Stimulated activated CD4-positive, alpha-beta T cell treated with anti-CD3 and anti-CD28 coated beads, Interleukin-4, amount 100 ng/mL, for 48 hours (primary cell): ENCODE measurements at places on chromosomes 1 and 21.

- no peak for DNase-seq
Measured at GRCh38 chr21:18917622-18918021, 514.0 kb upstream of the TMPRSS15 start.

- no peak for DNase-seq
Measured at GRCh38 chr1:26474818-26475217, 2.6 kb downstream of the HMGN2 start.

DNA sequence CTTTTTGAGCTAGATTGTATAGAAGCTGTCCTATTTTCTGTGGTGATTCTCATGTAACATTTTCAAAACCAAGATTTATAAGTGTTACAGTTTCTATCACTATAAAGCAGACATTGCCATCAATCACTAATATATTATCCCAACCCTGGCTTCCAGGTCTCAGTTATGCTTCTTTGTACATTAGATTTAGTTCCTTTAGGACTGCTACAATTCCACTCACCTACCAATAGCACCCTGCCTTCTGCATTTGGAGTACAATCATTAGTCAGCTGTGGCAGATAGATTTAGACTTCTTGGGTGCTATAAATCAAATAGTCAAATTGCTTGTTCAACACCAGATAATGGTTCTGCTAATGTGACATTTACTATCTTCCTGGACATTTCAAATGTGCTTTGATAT lies 281.6 kb downstream of the BRINP3 start:
- DNase-seq: no peak

GRCh38 chr1:183911285-183911684 lies 106.4 kb downstream of the RGL1 start:
- DNase-seq: no peak

- DNase-seq: no peak
Measured at GRCh38 chr21:28604946-28605537, 387.6 kb downstream of the LTN1 start.

DNA sequence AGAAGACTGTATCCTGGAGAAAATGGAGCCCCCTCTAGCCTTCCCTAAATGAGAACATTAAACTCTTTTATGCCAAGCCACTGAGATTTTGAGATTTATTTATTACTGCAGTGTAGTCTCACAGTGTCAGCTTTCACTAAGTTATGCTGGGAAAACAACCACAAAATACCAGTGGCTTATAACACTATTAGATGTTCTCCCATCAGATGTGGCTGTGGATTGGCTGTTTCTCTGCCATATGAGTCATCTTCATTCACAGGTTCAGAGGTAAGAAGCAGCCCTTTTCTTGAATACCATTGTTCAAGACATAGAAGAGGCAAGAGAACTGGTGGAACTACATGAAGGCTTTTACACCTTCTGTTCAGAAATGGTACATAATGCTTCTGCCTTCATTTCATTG lies 32.1 kb upstream of the ST6GALNAC5 start:
- no peak for DNase-seq

GRCh38 chr1:1058088-1058905 lies 15.8 kb downstream of the RNF223 start:
- DNase-seq: no peak

- DNase-seq: no peak
Measured at GRCh38 chr1:180837020-180837419, 75.7 kb upstream of the KIAA1614 start.

DNA sequence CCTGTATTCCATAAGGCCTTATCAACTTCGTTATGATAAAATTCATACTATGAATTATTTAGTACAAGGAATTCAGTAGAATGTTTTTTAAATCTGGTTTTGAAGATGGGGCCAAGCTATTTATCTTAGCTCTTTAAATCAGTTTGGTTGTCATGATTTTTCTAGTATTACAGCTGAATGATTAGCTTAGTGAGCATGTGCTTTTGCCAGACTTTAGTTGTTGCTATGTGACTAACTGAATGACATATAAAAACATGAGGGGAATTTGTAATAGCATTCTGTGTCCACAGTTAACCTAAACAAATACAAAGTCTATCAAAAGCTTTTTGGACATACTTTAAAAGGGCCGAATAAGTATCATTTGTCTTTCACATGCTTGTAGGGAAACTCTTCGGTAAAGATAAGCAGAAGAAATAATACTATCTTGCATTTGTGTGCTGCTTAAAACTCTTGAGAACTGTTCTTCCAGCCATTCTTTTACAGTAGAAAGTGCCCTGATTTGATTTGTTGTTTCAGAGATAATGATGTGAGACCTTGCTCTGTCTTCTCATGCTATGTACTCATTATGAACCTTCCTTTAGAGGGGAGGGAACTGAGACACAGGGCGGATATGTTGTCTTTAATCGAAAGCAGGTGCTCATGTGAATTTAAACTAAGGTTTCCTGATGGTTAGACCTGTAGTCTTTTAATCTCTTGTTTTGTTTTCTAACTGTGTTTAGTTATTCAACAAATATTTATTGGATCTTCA lies 18.8 kb downstream of the NEK7 start:
- no peak for DNase-seq

DNA sequence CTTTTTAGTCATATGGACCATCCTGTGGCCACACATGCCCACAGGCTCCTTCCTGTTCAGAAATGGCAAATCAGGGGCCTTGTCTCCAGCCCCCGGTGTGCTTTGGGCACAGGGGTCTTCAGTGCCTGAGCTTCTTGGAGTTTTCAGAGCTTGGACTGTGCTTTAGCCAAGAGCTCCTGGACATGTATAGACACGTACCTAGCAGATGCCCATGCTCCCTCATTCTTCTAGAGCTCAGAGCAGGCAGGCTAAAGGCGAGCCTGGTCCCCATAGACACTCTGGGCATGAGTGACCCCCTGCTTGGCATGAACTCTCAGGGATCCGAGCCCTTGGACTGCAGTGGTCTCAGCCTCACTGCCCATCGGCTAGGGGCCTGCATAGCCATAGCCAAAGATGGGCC lies 106.8 kb downstream of the EPHB2 start:
- DNase-seq: no peak
